ENCODE measurements at places on chromosomes 2 and 18.

GRCh38 chr2:100809506-100809905 is 10.4 kb upstream of the NPAS2 start:
- no peak for ATAC-seq

DNA sequence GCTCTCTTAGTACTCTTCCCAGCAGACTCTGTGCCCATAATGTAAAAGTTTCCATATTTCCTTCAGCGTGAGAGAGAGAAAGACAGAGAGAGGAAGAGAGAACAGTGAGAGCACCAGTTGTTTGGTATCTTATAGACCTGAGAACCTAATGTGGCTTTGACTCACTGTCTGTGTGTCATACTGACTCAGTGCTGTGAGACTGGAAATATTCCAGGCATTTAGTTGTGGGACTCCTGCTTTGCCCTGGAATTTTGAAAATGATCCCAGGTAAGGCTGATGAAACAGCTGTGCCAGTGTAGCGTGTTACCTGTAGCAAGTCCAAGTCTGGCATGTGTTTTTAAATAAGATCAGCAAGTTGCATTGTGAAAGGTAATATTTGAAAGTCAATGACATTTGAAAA is 87.9 kb upstream of the KCNH7 start:
- ATAC-seq = no peak

DNA sequence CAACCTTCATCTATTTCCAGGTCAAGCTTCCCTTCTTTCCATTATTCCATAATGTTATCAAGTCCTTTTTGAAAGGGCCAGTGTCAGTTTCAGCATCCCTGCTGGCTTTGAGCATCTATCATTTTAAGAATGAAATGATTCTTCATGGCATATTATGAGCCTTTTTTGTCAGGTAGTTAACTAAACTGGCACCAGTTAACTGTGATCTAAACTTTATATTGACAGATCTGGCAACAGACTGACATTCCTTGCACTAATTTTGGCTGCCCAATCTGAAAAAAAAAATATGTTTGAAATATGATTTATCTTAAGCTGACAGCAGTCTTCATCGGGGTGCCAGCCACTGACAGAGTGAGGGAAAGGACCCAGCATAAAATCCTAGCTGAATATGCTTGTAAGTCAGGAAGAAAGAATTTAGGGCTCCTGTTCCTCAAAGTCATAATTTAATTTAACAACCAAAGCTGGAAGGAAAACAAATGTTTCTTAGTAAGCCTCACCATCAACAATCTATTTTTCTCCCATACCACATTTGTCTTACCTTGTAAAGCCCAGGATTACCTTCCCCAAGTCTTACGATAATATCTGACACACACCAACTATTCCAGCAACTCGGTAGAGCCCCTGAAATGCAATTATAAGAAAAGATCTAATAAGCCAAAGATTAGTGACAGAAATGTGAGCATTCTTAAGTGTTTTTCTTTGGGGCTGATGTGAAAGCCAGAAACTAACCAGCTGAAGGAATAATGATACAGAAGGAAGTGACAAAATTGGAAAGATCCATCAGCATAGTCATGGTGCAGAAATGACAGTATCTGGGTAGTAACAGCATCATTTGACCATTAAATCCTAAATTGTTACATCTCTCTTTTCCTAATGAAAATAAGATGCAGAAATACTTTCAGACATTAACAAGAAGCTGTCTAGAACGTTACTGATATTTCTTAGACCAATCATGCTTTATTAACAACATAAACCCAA is 228.1 kb downstream of the RBM43 start:
- ATAC-seq = peak; percentile 61

DNA sequence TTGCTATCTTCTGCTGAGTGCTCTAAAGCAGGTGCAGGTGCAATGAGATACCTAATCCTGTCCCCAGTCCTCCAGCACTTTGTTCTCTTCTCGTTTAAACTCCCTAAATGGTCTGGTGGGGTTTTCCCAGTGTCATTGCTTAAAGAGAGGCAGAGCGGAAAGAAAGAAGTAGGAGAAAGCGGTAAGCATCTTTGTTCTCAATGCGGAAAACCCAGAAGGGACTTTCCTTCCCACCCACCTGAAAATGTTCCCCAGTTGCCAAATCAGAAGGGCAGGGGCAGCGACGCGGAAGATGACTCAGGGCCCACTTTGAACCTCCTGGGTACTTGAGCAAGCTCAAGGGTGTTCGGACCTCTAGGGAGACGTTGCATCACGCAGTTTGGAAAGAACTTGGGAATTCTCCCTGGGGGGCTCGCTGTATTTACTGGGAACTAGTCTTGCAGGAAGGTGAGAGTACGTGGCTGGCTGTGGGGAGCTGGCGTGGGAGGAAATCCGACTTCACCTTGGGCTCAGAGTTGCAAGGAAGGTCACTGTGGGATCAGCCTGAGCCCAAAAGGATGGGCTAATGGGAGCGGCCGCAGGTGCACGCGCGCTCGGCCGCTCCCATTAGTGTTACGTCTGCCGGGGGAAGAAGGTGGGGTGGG is 589 bp upstream of the SGPP2 start:
- ATAC-seq = no peak

DNA sequence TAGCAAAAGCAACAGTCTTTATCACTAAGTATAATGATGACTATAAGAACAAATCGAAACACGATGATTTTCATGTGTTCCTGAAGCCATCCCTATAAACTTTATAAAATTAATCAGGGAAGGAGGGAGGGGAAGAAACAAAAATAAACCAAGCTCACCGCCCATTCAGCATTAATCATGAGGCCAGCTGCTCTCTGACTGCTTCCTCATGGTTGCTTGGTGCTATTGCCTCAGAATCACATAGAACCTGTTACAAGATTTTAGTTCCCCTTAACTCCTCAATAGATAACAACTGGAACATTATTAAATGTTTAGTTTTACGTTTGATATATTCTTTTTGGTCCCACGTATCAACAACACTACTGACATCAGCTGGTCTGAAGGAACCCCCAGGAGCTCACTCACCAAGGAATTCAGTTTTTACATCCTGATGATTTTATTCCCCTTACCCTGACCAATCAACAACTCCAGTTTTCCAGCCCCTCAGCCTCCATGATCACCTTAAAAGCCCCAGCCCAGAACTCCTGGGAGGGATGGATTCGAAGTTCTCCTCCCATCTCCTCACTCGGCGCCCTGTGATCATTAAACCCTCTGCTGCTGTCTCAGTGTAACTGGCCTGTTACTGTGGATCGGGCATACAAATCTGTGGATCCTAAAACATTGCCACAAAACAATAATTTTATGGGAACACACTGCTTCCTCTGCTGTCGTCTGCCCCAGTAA is 10.6 kb upstream of the HNRNPLL start:
- ATAC-seq = no peak

Measured in SK-N-SH treated with all-trans-retinoic acid at 6 μM for 48 hours (cell line).